ENCODE measurements at places on chromosomes 5 and 9. TPM values are rescaled to one million over a fixed set of nuclear protein-coding genes. Genes with fewer than 3 reads are reported as not detected.

The LCP2 gene
- total RNA-seq, result not detected

The NAIF1 gene
- total RNA-seq, result 10.1 TPM

The TPPP gene
- total RNA-seq, result 0.48 TPM

The GARIN3 gene
- not detected for total RNA-seq

The CTXN3 gene
- not detected for total RNA-seq

The PCDHA12 gene
- 0.48 TPM for total RNA-seq

The ITGA1 gene
- 3.4 TPM for total RNA-seq

The SUSD3 gene
- total RNA-seq, result 1.7 TPM

The RETREG1 gene
- 24.3 TPM for total RNA-seq

The MAN1B1 gene
- total RNA-seq, result 69.9 TPM

The DMRT3 gene
- not detected for total RNA-seq

The KIF4B gene
- not detected for total RNA-seq

The LCN1 gene
- not detected for total RNA-seq

The PLPPR1 gene
- under 0.01 TPM for total RNA-seq

The SPATA31E1 gene
- not detected for total RNA-seq

The CDH18 gene
- not detected for total RNA-seq

The AK8 gene
- 0.48 TPM for total RNA-seq

The OMD gene
- total RNA-seq, result not detected

The GALT gene
- 16.4 TPM for total RNA-seq

The WDR38 gene
- not detected for total RNA-seq

The AGPAT2 gene
- 54.1 TPM for total RNA-seq

The PAPPA gene
- total RNA-seq, result under 0.01 TPM

The KIF24 gene
- total RNA-seq, result 0.48 TPM

The CDH9 gene
- not detected for total RNA-seq

The SV2C gene
- total RNA-seq, result not detected

The PAEP gene
- total RNA-seq, result not detected

The SLC34A3 gene
- not detected for total RNA-seq

The CDKN2B gene
- total RNA-seq, result 36.9 TPM

The ADGRD2 gene
- total RNA-seq, result not detected

The PRDM9 gene
- under 0.01 TPM for total RNA-seq

All from tracheal epithelial cell (primary cell).